ENCODE measurements at places on chromosomes 2 and 18.

DNA sequence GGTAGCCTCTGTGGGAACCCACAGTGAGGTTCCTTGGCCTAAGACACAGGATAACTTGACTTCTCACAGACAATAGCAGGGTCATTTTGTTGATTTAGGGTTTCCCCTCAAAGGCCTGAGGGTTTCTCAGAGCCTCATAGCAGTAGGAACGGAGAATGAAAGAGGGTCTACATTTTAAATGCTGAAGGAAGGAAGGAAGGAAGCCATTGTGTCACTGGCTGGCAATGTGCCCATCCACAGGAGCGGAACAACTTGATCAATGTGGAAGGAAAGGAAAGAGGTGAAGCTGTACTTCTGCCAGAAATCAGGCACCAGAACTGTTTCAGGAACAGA, 5.1 kb downstream of the IL1B start:
- no peak for DNase-seq

DNA sequence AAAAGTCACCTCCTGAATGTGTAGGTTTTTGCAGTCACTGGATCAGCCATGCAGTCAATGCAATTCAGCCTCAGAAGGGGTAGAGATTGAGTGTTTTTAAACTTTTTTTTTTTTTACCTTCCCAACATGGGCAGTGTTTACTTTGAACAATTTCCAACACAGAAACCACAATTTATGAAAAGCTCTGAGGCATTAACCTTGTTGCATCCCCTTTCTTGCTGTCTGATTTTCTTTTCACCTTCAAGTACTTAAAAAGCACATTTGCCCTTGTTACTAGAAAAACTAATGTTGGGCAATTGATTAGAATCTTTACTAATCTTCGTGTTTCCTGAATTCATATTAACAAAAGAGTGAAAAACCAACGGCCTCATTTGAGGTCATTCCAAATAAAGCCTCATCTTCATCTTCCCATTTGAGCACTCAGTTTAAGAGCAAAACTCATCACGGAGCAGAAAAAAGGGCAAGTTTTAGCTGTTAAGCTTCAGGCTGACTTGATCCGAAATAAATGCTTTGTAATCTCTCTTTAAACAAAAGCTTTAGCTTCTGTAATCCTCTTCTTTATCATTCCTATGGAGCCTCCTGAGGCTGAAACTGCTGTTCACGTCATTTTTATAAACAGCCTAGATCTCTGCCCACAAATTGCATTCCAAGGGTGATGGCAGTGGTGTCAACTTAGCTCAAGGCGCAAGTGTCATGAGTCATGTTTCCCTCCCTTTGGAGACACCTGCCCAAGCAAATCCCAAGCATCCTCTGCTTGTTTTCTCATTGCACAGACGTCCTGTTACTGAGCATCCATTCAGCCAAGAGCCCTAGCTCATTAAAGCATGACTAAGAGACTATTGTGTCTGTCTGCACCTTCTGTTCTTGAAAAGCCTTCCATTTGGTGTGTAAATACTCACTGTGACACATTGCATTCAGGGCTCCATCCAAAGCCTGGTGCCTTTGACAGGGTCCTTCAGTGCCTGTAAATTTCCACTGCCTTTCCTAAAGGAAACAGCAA, 107.7 kb downstream of the HNMT start:
- no peak for DNase-seq

DNA sequence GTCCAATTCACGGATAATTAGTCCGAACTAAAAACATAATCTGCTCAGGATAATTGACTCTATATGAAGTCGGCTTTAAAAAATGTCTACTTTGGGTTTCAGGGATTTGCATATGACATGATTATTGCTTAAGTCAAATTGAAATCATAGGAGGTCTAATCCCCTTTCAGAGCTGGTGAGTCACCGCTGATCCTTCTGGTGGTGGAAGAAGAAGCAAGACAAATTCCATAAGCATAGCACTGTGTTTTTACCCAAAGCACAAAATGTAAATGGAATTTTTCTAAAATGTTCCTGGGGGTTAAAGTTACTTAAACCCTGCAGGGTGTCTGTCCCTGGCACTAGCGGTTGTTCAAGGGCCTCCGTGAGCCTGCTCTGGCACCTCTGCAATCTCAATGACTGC, 460.2 kb downstream of the LRATD1 start:
- no peak for DNase-seq

- no peak for DNase-seq
These were observed 220.0 kb upstream of the TANK start for GRCh38 chr2:160940271-160940670.

GRCh38 chr2:275466-275865, 10.7 kb downstream of the ACP1 start:
- DNase-seq: no peak

DNA sequence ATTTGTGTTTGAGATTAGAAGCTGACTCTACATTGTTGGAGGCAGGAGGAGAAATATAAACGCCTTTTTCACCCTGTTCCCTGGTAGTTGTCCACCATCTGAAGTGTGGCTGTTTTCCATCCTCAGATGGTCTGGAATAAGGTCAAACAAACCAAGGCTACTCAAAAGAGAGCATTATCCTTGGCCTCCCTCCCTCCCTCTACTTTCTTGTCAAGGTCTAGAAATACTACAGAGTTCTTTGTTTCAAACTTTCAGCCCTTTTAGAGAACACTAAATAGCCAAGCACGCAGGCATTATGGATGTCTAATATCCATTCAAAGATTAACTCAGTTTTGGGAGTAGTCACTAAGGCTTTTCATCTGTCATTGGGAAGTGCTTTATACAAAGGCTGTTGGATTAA, 215.8 kb upstream of the ITGA4 start:
- no peak for DNase-seq

GRCh38 chr2:8049851-8050571, 631.8 kb upstream of the ID2 start:
- no peak for DNase-seq

DNA sequence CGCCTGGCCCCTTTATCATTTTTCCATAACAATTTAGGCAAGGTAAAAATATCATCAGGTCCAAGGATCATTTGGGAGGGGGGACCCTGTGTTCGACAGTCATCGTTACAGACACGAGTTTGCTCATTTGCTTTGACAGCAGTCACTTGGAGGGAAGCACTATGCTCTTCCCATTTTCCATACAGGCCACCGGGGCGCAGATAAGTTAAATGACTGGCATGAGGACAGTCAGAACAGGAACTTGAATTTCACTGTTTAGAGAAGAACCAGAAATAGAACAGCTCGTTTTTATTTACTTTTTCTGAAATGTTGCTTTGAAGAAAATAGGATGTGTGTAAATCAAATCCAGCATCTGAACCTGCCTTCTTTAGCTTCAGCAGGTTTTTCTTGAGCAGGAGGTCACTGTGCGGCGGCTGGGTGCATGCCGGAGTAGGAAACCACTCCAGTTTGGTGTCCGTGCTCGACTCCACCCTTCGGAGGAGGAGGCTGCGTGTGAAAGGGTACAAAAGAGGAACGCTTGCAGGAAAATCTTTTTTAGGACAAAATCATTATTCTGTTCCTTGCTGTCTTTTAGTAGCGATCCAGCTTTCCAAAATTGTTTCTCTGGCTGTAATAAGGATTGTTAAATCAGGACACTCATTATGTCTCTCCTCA, 15.2 kb downstream of the NPAS2 start:
- DNase-seq: no peak

DNA sequence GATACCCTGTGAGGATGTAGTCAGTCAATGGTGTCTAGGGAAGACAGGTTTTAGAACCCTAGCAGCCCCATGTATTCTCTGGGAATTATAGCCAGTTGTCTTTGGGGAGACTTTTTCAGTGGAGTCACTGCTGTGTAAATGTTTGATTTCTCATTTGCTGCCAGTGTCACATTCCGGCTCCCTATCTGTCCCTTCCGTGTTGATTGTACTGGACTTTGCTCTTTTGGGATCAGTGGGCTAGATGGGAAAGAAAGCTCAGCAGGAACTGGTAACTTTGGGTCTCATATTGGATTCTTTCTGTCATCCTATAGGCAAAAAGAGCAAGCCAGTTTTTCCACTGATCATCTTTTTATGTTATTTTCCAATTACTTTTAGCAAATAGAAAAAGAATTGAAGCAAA, 70.1 kb downstream of the GTF3C3 start:
- DNase-seq: no peak

DNA sequence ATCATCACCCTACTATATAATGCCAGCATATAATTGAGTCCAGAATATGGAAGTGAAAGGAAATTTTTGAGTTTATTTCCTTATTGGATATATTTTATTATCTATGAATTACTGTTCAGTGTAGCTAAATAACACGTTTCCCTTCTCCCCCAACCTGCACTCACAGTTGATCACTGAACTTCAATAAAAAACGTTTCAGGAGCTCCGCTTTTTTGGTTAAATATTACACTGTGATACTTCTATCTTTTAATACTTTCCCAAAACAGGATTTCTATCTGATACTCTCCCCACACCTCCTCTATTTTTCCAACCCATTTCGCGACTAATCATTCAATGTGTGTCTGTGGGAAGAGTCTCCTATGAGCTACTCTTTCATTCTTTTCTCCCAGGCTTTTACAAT, 7.2 kb downstream of the VSNL1 start:
- no peak for DNase-seq

DNA sequence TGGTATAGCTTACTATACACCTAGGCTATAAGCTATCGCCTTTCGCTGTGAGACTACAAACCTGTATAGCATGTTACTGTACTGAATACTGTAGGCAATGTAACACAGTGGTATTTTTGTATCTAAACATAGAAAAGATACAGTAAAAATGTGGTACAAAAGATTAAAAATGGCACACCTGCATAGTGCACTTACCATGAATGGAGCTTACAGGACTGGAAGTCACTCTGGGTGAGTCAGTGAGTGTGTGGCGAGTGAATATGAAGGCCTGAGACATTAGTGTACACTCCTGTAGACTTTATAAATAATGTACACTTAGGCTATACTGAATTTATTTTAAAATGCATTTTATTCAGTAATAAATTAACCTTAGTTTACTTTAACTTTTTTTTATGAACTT, 258.2 kb upstream of the SP5 start:
- DNase-seq: no peak

DNA sequence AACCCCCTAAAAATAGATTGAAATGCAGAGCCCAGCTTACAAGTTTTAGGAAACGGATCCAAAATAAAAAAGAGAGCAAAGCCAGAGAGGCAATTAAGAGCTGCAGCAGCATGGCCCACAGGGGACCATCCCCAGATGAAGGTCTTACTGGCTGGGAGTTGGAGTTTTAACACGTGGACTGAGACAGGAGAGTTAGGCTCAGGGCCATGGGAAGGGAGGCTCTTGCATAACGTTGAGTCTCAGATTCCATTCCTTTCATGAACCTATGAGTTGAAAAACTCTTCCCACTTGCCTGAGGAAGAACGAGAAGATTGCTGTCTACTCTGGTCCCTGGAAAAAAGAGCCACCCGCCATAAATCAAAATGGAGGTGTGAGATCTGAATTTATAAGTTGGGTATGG, 101.8 kb upstream of the NDUFV2 start:
- DNase-seq: no peak

DNA sequence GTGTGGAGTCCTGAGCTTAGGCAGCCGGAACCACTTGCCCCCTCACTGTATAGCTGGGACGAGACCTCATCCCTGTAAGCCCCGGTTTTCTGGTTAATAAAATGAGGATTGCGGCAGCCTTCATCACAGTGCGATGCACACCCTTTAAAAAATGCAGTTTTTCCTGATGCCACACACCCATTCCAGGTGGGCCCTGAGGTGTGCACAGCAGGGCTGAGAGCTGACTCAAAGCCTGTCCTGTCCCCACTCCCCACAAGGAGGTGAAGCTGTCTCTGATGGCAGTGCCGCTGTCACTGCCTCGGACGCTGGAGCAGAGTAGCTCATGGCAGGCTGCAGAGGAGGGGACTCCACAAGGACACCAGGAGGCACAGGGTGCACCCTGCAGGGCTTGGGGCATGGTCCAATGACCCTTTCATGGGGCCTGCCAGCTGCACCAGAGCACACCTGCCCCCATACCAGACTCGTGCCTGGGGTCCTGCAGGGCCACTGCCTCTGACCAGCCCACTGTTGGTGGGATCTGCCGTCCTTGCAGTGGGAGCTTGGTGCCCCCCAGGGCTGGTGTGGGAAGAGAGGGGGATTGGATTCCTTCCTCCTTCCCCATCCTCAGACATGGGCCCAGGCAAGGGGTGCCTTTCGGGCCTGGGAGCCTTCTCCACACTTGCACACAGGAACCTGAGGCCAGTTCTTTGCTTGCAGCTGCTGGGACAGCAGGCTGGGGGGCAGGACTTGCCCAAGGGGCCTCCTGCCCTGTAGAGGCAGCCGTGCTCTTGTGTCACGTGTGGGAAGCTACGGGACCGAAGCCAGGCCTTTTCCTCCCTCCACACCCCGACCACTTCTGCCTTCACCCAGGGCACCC, 22.8 kb downstream of the GPC1 start:
- DNase-seq: no peak

- DNase-seq: no peak
These were observed 36.5 kb downstream of the NCOA1 start for GRCh38 chr2:24527536-24527935.

GRCh38 chr2:107358362-107358761, 468.3 kb upstream of the RGPD4 start:
- DNase-seq: no peak

GRCh38 chr2:232637866-232638583, 4.6 kb downstream of the EFHD1 start:
- no peak for DNase-seq

GRCh38 chr2:201008296-201008829, 44.9 kb upstream of the ORC2 start:
- no peak for DNase-seq

- no peak for DNase-seq
These were observed 165.2 kb downstream of the MTCL1 start for GRCh38 chr18:8870528-8870927.

DNA sequence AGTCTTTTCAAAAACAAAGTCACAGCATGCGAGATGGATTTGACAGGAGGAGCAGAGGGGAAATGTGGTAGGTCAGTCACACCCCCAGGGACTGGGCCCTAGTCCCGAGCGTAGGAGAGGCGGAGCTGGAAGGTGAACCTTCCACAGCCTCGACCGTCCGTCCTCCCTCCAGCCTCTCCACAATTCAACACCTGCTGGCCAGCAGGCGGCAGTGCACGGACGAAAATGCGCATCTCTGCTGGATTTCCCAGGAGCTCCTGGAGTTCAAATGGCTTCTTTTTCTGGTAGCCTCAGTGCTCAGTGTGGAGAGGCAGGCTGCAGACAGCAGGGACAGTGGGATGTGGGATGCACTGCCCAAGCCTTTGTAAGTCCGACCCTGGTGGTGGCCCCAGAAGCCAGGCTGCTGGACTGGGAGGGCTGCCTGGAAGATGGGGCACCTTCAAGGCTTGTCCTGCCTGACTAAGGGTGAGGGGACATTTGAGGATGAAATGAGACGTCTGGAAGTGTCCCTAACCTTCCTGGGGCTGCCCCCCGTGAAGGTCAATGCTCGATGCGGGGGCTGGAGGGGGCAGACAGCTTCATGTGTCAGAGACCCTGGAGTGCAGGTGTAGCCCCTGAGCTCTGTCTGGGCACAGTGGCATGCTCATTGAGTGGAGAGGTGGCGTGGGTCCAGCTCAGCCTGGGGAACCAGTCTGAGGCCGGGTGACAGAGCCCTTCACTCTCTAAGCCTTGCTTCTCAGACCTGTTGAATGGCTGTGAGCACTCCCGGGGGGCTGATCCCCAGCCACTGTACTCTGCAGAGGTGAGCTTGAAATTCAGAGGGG, 189.5 kb downstream of the TFCP2L1 start:
- no peak for DNase-seq

Measured in osteocyte (in vitro differentiated cells).